ENCODE measurements at places on chromosomes 1 and 21. TPM values are rescaled to one million over a fixed set of nuclear protein-coding genes. Genes with fewer than 3 reads are reported as not detected.

- DNase-seq, result no peak
These were observed 14.0 kb downstream of the KRTAP24-1 start for GRCh38 chr21:30268608-30269197.

AMY1B gene
- total RNA-seq, result not detected

DNA sequence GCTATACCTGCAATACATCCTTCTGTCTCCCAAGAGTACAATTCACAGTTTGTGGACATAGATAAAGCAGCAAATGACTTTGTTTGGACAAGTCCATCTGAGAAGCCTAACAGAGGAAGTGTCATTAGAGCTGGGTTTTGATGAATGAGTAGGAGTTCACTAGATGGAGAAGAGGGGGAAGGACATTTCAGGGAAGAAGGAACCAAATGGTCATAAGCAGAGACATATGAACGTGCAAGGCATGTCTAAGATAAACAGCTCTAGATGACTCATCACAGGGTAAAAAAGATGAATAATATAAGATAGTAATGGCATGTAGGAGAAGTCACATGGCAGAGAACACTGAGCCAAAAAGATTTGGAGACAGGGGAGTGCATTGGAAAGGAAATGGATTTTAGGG is 54.5 kb downstream of the HMGB4 start:
- DNase-seq, result no peak

DNA sequence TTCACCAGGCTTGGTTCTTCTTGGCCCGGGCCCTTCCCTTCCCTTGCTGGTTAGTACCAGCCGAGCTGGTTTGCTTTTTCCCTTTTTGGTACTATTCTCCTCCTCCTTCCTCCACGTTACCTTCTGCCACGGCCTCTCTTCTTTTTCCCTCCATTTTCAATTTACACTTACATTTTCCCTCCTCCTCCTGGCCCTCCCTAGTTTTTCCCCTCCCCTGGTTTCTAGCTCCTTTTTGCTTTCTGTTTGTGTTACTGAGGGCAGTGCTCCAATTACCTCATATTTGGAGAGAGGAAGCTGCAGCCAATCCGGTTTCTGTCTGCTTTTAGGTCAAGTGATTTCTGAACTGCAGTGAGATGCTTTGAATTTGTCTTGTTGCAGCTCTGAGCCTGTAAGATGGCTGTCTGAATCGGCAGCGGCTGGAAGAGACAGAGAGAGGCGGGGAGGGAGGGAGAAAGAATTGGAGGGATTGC is 63.7 kb downstream of the MACF1 start:
- no peak for DNase-seq

TRAPPC3 gene
- total RNA-seq, result 55.6 TPM

DNA sequence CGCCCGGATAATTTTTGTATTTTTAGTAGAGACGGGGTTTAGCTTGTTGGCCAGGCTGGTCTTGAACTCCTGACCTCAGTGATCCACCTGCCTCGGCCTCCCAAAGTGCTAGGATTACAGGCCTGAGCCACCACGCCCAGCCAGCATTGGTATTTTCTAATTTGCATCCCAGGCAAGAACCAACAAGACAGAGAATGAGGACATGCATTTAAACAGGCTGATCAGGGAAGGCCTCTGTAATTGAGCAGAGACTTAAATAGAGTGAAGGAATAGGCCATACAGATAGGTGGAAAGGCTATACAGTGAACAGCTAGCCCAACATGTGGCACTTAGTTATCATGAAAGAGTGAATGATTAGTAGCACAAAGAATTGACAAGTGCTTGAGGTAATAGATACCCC is 230.4 kb downstream of the SLC35F3 start:
- DNase-seq, result no peak

DNA sequence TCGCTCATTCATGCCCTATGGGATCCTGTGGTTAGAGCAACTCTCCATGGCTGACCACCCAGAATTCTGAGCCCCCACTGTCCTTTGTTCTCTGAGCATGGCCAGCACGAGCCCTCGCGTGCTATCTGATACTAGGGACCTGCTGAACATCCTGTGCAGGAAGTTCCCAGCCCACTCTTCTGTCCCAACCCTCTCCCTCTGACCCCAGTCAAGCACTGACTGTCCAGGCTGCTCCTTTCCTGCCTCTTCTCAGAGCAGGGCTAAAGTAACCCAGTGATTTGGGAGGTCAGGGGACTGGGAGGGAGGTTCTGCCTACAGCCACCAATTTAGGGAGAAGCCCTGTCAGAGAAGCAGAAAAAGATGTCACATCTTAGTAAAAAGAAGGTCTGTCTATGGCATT is 21.2 kb downstream of the CYP4B1 start:
- no peak for DNase-seq

- DNase-seq, result no peak
These were observed 318.1 kb downstream of the KCNH1 start for GRCh38 chr1:210815641-210816550.

B3GALT5 gene
- 0.39 TPM for total RNA-seq

DNA sequence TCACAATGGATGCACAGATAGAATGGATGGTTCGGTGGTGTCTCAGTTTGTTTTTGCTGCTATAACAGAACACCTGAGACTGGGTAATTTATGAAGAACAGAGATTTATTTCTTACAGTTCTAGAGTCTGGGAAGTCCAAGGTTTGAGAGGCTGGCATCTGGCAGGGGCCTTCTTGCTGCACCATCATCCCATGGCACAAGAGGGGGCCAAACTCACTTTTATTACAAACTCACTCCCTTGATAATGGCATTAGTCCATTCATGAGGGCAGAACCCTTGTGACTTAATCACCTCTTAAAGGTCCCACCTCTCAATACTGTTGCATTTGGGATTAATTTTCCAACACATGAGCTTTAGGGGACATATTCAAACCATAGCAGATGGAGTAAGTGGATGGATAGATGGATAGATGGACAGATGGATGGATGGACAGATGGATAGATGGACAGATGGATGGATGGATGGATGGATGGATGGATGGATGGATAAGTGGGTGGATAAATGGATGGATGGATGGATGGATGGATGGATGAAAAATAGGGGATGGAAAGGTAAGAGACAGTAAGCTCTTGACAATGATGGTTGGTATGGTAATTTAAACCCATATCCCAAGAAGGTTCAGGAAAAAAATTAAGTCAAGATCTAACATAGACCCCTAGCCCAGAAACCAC is 16.5 kb downstream of the CAMK2N1 start:
- no peak for DNase-seq

GRCh38 chr1:1132042-1132950 is 16.4 kb upstream of the C1orf159 start:
- no peak for DNase-seq

FCRL3 gene
- total RNA-seq, result 0.99 TPM

DHRS3 gene
- 117 TPM for total RNA-seq

DNA sequence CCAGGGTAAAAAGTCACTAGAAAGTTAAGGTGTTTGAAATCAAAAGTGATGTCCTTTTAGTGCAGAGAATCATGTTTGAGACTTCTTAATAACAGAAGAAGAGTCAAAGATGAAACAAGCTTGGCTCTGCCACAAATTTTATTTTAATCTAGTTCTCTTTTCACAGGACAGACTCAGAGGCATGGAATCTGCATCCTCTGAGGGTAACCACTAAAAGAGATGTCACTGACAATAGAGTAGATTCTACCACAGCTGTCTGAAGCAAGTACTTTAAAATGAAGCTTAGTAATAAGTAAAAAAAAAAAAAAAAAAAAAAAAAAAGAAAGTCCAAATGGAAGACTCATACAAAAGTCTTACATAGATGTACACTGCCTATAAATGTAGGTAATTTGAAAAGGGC is 519.7 kb upstream of the PRMT6 start:
- no peak for DNase-seq

- DNase-seq, result no peak
These were observed 63.2 kb downstream of the RERE start for GRCh38 chr1:8754247-8754650.

SLC9A1 gene
- 24.9 TPM for total RNA-seq

DNA sequence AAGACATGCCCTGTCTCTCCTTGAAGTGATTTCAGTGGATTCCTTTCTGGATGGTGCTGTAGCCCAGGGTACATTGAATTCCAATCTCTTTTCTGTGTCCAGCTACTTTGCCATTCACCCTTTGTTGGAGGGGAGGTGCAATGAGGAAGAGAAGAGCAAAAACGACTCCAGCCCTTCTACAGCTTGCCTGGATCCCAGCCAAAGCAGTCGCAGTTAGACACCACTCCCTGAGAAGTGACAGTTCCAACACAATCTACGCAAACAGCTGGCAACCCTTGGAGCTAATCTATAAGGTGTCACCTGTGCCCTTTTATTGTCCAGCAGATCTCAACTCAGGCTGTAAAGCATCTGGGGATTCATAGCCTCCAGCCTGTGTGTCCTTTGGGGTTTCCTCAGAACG is 4.6 kb downstream of the CD244 start:
- DNase-seq, result no peak

DNA sequence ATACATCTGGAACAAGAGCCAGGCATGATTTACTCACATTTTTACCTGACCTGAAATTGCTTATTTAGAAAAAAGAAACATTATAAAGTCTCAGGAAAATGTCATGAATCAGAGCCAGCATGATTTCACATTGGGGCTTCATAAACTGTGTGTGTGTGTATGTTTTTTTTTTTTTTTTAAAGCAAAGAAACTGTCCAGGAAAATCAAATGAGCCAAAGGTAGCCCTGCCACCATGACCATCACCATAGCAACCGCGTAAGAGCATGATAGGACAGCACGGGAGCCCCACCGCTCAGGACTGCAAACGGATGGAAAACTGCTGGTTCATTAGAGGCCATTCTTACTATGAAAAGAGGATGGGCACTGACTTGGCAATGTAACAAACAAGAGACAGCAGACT is 139.2 kb downstream of the NTMT2 start:
- DNase-seq, result no peak

TFF3 gene
- 2.4 TPM for total RNA-seq

DNA sequence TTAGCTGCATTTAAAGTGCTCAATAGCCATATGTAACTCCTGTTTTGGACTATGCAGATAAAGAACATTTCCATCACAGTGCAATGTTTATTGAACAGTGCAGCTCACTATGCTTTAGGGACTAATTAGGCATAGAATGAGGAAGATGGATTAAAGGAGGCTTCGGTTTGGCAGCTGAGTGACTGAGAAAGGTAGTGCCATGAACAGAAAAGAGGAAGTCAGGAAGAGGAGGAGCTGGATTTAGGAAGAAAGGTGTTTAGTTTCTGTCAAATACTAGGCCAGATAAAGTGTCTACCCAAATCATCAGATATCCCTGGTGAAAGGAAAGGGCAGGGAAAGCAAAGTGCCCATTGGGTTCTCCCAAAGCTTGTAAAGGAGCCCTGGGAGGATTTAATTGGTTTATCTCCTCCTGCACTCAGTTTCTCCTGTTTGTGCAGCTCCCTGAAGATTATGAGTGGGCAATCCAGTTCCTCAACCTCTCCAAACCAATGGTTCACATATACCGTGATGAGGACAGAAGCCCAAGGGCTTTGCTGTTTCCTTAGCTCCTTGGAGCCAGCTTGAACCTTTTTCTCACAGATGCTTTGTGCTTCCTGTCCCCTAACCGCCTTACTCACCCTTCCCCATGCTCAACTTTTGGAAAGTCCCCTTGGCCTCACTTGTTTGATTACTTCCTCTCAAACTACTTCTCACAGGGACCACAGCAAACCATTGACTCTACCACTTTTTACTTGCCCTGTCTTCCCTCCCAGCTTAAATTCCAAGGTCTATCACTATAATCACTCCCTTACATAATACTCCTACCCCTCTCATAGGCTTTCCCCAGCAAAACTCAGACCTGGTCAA is 3.5 kb upstream of the RAP1A start:
- no peak for DNase-seq

DNA sequence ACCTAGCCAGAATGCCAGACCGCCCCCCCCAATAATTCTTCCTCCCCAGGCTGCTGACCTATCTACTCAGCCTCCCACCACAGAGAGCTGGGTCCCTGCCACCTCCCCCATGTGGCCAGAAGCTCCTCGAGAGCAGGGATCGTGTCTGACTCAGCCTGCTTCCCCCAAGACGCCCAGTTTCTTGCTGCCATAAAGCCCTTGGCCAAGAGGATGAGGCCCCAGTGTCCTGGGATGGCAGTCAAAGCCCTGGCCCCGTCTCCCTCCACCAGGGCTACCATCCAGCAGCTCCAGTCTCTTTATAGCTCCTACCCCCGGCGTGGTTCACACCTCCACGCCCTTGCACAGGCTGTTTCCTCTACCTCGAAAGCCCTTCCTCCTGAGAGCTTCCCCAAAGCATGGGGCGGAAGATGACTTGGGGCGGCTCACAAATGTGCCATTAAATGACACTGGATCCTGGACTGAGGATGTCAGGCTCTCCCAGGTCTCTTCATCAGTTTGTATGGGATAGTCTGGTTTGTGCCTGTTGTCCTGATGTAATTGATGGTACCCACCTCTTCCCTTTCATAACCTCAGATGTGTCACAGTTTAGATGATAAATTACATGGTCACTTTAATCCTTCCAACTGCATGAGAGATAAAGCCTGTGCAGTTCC is 13.2 kb downstream of the ADGRB2 start:
- DNase-seq, result no peak

- peak; percentile 93 for DNase-seq
These were observed at the start of gene IFI6 for GRCh38 chr1:27671964-27672749. IFI6 (minus strand) TSS chr1:27672192; CDS start chr1:27669314, 2,878 bp downstream.

CDC14A gene
- total RNA-seq, result 14.0 TPM

GRCh38 chr1:112439592-112439991 is 43.6 kb downstream of the CTTNBP2NL start:
- no peak for DNase-seq

- no peak for DNase-seq
These were observed 95.5 kb downstream of the TNFSF18 start for GRCh38 chr1:172955161-172955815.

DNA sequence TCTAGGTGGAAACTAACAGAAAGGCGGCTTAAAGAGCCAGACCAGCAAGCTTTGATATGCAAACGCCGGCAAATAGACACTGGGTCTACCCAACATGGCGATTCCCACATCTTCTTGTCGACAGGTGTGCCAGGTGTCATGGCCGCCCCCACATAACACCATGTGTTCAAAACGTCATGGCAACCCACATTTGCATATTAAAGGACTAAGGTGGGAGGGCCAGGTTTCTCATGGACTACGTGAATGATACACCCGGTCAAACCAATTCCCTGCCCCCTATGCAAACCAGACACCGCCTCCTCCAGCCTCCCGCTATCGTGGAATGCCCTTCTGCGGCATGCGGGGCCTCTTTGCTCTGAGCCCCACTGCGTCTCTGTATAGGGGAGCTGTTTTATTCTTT is 41.3 kb downstream of the ICOSLG start:
- DNase-seq, result no peak

GRCh38 chr21:30719401-30719800 is 824 bp upstream of the KRTAP21-3 start:
- DNase-seq, result no peak

DNA sequence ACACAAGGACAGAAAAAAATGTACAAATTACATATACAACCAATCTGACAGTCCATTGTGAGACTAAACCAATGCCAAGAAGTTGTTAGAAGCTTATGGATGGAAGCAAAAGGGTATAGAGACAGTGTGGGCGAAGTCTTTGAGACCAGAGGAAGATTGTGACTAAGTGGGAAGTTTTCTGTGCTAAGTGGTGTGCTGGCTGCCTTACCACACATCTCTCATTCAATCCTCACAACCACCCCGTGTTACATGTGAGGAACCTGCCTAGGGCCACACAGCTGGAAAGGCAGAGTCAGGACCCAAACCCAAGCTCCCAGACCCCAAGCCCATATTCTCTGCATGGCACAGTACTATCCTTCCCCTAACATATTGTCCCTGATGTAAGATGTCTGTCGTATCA is 53.5 kb upstream of the DUSP10 start:
- no peak for DNase-seq

Measured in aorta (tissue), 5 donors.